Hematopoietic multipotent progenitor cell treated with erythropoietin and hydrocortisone succinate and interleukin-3 and kit ligand, for 15 days (in vitro differentiated cells): ENCODE measurements at places on chromosomes 5 and 9.

- no peak for DNase-seq
Measured at GRCh38 chr9:97854696-97855485, 1.9 kb downstream of the FOXE1 start.

DNA sequence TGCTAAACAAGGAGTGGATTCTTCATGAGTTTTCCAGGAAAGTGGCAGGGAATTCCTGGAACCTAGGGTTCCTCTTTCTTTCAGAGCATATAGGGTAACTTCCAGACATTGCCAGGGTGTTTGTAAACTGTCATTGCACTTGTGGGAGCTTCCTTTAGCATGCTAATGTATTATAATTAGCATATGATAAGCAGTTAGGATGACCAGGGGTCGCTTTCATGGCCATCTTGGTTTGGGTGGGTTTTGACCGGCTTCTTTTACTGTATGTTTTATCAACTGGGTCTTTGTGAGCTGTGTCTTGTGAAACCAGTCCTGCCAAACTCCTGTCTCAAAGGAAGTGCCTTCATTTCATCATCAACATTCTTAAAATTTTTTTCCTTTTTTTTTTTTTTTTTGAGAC is 11.9 kb upstream of the MELK start:
- DNase-seq: no peak

DNA sequence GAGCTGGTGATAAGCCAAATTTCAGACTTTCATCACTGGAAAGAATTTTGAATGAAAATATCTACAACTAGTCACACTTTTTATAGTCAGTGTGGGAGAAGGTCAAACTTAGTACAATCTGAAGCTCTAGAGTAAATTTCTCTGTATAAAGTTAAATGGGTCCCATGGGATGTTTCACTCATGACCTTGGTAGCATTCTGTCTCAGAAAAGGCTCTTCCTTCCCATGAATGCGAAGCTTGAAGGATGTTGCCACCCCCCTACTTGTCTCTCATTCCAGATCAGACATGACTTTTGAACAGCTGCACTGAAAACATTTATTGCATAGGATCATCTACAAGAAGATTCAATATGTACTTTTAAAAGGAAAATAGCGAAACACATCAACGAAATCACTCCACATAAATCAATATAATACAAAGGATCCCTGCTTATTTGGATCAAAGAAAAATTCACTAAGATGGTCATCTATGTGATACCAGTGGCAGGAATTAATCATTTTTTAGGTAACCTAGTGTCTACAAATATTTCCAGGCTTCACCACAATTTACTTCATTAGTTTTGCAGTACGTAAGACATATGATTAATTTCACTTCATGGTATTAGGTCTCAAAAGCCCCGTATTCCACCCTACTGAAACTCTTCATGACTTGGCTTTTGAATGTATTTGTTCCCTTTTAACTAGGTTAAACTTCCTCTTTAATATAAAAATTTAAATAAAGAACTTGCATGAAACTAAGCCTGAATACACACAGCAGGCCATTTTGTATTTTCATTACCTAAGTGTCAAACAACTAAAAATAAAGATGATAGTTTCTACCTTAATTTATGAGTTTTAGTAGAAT is 4.4 kb downstream of the ST8SIA4 start:
- DNase-seq: no peak

DNA sequence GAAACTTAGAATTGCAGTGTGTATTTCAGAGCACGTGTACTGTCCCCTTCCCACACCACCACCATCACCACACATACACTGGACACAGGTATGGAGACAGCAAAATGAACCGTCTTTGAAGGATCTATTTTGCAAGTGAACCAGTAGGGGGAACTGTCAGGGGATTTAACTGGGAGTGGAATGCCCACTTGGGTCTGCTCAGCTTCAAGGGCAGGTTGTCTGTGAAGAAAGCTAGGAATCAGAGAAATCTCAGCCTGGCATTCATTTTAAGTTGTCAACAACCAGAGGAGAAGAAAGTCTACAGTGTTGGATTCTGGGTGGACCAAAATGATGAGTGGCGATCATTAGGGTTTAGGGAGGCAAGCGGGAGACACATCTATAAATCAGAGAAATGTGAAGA is 147.0 kb downstream of the DCP2 start:
- DNase-seq: no peak

DNA sequence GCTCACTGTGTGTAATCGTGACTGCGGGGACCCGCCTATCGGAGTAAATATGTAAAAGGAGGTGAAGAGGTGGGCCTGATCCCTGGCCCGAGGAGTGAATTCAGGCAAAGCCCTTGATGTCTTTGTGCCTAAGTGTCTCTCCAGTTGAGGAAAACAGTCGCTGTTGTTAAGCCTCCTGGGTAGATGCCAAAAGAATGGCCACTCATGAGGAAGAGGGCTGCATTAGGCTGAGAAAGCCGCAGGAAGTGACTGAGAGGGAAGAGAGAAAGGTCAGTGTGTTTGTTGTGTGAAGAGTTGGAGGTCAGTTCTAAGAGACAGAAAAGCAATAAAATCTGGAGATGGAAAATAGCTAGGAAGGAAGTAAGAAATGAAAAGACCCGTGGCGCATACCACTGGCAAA is 35.8 kb upstream of the PIP5K1B start:
- no peak for DNase-seq

DNA sequence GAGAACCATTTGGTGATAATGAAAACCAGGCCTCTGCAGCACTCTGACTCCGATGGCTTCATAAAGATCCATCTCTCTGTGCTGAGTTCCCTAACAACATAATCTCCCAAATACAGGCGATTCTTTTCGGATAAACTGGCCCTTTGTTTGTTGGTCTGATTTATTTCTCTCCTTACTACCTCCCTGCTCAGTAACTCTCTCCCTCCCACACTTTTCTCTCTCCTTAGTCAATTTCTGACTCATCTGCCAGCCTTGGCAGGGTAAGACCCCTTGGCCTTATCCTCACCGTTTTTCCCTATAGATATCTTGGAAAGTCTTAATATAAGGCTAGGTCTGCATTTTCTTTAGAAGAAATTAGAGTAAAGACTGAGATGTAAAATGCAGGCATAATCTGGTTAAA is 128.7 kb downstream of the BRINP1 start:
- DNase-seq: no peak

- DNase-seq: no peak
Measured at GRCh38 chr5:86918246-86918645, 300.5 kb downstream of the COX7C start.

DNA sequence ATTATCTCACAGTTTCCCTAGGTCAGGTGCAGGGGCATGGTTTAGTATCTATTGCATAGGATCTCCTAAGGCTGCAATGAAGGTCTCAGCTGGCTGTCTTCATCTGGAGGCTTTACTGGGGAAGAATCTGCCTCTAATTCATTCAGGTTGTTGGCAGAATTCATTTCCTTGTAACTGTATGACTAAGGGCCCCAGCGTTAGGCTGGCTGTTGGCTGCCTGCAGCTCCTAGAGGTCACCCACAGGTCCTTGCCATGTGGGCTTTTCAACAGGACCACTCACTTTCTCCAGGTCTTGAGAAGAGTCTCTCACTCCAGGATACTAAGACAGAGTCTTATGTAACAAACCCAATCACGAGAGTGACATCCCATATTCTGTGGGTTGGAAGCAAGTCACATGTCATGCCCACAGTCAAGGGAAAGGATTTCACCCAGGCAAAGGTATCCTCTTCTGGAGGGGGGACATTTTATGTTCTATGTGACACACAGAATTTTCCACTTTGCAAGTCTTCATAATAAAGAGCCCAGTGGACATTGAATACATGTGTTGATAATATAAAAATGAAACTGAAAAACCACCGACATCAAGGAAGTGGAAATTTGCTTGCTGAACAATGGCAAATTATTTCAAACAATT is 38.2 kb downstream of the HMHB1 start:
- no peak for DNase-seq

DNA sequence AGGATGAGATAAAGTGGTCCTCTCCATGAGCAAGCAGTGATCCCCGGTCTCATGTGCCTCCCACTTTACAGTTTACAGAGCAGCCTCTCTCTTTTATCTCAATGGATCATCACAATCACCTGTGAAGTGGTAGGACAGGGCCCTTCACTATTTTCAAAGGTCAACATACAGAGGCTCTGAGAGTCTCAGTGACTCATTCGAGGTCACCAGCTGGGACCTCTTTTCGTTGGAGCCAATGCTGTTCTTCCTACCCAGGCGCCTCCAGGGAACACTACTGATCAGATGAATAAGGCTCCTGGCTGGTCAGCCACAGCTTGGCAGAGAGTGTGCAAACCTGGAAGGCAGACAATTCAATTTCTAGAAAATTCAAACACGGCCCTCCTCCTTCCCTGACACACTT is 16.6 kb downstream of the GGTA1 start:
- DNase-seq: no peak

GRCh38 chr5:158691631-158692255 is 408.0 kb downstream of the EBF1 start:
- no peak for DNase-seq

- no peak for DNase-seq
Measured at GRCh38 chr5:54728588-54728915, 211.0 kb downstream of the SNX18 start.

DNA sequence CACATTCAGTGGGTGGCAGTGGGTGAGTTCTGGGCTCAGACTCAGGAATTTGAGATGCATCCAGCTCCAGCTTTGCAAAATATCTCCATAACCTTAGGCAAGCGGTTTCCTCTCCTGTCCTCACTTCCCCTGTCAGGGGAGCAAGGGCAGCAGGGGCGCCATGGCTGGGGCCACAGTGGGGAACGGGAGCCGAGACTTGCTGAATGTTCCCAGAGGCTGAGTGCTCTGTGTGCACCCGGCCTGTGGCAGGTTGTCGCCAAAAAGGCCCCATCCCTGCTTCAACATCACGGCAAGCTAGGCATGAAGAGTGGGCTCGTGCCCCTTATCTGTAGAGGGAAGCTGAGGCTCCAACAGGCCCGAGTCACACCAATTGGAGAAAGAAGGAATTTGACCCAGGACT is 268.8 kb downstream of the NSG2 start:
- no peak for DNase-seq

DNA sequence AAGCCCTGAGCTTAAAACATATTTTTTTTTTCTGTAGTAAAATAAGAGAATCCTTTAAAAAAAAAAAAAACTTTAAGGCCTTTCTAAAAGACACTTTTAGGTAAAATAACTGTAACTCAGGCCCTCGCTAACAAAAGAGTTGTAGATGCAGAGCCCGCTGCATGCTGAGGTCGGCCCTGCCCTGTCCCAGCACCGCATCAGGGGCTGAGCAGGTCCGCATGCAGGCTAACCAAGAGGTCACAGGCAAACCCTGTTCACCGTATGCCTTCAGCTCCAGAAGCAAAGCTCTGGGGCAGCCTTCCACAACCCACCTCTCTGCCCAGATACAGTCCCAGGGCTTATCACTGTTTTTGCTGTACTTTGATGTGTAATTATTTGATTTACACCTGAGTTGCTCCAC is 216.1 kb downstream of the GNA14 start:
- DNase-seq: no peak

DNA sequence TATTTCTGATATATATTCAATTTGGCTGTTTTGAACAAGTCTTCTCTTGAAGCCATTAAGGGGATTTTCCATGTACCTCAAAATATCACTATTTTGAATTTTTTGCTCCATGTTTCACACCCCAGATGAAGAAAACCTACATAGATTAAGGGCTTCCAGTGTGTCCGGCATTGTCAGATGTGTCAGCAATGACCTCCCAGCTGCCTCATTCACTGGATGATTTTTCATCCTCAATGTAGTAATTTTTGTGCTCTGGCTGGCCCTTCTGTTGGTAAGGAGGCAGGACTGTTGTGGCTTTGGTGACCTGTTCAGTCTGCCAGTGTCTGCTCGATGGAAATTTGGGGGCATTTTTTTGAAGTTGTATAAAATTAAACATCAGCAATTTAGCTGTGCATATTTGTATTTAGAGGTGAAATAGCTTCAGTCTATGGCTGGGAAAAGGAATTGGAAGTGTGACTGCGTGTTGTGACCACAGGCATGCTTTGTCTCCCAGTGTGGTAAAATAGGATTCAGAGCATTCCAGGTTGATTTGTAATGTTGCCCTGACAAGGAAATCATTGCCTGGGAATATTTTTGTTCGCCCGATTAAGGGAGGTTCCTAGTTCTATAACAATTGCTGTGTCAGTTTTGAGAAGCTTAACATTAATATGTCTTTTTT is 312.4 kb downstream of the ARHGEF28 start:
- no peak for DNase-seq

GRCh38 chr9:81560851-81561732 is 128.3 kb downstream of the TLE1 start:
- DNase-seq: no peak

GRCh38 chr5:10501554-10502075 is 59.9 kb downstream of the ROPN1L start:
- DNase-seq: no peak

DNA sequence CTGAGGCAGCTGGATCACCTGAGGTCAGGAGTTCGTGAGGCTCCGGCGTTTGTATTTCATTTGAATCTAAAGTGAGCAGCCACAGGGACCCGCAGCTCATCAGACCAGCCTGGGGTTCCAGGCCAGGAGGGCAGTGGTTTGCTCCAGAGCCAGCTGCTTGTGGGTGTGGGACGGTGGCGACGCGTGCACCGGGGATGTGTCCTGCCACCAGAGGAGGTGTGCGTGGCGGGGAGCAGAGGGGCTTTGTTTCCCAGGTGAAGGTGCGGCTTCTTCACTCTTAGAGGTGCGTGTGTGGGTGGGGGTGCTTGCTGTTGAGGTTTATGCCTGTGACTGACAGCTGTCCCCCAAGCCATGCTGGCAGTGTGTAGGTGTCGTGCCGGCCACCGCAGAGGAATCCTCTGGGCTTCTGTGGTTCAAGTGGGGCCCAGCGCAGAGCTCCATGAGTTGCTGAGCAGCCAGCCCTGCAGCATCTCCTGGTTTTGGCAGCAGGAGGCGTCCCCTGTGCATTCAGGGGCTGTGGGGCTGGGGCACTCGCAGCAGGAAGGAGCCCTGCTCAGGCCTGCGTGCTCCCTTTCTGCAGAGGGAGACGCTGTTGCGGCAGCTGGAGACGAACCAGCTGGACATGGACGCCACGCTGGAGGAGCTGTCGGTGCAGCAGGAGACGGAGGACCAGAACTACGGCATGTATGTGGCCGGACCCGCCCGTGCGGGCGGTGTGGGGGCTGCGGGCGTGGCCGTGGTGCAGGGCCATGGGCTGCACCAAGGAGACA is 6.9 kb upstream of the AJM1 start:
- DNase-seq: no peak

GRCh38 chr9:100411472-100412283 is 15.3 kb upstream of the MSANTD3 start:
- DNase-seq: peak; percentile 87

- DNase-seq: no peak
Measured at GRCh38 chr5:1505506-1506241, 18.1 kb downstream of the LPCAT1 start.

- DNase-seq: no peak
Measured at GRCh38 chr9:116420993-116421538, 266.0 kb upstream of the TRIM32 start.
